ENCODE measurements at places on chromosomes 12 and 14.

DNA sequence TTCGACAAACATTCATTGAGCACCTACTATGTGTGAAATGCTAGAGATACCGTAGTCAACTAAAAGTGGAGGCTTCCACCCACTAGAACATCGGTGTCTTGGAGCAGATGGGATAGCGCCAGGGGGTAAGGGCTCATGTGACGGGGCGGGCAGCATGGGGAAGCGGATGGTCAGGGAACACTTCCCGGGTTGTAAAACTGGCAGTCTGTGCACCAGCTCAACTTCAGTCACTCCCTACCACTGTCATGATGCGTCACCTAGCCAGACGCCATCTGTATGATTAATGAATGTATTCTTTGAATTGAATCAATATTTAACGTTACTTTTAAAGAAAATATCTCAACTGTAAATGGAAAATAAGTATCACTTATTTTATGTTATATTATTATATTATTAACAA is 93.5 kb downstream of the PIWIL1 start:
- no peak for DNase-seq

DNA sequence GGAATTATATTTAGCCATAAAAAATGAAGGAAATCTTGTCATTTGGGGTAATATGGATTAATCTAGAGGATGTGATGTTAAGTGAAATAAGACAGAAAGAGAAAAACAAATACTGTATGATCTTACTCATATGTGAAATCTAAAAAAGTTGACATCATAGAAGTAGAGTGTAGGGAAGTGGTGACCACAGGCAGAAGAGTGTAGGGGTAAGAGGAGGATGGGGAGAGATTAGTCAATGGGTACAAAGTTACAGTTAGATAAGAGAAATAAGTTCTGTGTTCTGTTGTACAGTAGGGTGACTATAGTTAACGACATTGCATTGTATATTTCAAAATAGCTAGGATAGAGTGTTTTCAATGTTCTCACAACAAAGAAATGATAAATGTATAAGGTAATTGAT is 87.0 kb downstream of the TSHR start:
- DNase-seq: no peak

GRCh38 chr14:70359076-70359424 is 433 bp downstream of the COX16 start:
- DNase-seq: no peak

DNA sequence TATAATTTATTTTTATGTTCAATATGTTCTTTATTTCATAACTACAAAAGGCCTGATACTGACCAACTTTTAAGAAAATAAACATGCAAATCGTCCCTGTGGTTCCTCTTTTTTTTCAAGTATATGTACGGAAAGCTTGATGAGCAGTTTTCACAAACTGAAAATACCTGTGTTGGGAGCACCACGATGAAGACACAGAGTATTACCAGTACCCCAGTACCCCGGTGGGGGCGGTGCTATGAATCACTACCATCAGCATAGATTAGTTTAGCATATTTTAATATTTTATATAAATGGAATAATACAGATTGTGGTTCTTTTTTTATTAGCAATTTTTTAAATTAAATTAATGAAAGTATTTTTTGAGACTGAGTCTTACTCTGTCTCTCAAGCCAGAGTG is 7.0 kb downstream of the B4GALNT3 start:
- no peak for DNase-seq

- no peak for DNase-seq
These were observed 28.5 kb downstream of the RGS6 start for GRCh38 chr14:71960494-71961353.

DNA sequence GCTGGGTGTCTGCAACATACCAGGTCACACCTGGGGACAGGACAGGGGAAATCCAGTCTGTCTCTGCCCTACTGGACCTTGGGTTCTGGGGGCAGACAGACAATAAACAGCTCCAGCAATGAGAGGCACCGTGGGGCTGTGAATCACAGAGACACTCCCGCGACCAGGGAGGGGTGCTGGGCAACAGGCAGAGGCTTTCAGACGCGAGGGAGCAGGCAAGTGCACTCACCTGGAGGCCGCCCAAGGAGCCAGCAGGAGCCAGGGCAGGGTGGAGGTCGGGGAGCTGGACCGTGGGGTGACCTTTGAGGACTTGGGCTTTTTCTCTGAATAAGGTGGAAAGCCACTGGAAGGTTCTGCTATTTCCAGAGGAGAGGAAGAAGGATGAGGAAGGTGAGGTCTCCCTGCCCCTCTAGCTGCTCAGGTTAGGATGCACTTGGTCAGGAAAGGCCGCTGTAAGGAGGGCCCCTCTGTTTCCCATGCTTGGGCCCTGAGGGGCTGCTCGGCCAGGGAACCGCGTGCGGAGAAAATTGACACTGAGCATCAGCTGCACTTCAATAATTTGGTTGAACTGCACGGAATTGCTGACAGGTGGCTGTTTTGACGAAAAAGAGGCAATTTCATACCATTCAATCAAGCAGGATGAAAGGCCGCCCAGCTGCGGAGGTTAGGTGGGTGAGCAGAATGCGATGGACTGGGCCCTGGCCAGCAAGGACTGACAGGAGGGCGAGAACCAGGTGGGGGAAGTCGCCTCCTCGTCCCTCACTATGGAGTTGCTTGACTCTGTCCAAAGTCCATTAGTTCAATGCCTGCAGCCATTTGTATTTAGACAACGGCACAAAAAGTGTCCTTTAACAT is 42.2 kb downstream of the JAG2 start:
- no peak for DNase-seq

DNA sequence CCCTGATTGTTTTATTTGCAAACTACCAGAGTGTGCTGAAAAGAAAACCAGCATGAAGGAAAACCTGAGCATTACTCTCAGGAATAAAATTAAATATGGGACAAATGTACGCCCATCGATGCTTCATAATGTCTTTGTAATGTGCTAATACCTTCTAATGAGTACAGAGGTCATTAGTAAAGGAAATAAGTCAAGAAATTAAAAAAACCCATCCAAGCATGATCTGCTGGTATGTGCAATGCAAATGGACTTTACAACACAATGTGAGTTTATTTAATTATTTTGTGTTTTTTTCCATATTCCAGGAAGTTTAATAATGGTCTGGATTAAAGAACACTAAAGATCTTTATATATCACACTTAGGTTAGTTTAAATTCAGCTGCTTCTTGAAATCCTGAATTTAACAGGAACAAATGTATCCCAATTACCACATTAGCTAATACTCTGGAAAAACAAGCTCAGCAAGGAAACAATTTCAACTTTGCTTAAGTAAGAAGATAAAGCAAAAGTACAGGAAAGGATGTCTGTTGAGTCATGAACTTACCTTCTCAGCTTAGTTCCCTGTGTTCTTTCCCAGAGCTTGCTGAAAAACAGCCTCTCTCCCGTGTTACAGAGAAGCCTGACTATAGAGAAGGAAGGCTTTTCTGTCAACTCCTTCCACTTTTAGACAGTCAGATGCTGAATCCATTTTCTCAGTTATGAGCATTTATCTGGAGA is 179.3 kb upstream of the TMEM260 start:
- no peak for DNase-seq

DNA sequence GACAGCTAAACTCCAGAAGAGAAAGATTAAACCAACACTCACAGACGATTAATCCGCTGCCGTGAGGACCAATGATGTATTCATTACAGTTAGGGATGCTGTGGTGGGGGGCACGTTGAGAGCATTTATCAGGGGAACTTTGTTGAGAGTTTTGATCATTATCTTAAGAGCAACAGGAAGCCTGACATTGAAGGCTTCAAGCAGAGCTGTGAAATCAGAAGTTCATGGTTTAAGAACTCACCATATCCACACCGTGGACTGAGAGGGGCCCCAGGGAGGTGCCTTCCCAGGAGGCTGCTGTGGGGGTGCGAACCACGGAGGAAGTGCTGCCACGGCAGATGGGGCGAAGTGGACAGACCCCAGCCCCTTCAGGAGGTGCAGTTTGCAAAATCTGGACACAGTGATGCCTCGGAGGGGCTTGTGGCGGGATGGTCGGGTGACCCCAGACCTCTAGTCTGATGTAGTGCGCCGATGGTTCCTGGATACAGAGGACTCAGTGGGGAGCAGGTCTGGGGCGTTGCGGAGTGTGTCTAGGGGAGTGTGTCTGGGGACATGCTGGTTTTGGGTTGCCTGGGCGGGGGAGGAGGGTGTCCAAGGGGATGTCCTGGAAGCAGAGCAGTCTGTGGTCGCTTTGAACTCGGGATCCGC is 73.0 kb downstream of the DIO3 start:
- no peak for DNase-seq

- no peak for DNase-seq
These were observed 256.2 kb downstream of the DAD1 start for GRCh38 chr14:22332686-22333421.

DNA sequence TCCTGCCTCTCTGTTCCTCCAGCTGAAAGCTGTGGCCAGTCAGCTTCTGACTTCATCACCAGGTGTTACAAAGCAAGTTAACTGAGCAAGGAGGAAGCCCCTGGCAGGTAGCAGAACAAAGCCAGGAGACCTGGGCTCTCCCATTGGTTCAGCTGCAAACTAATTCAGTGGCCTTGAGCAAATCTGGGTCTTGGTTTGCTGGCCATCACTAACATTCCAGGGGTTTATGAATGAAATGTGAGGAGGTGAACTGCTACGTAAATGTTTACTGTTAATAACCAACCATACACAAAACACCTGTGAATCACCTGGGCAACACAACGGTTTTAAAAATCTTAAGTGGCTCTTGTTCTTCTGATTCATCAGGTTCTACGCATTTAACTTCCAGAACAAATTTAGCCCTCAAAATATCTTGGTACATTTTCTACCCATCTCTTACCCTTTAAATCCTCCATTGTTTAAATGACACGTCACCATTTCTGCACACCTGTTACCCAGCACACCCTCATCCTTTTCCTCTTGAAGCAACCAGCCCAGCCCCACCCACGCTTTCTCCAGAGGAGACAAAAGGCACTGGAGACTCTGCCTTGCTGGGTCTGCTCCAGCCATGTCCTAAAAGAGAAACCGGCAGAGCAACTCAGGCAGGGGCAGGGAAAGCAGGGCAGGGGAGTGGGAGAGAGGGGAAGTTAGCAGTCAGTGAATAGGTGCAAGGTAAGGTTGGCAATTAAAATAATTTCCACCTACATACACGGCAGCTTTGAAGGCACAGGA is 49.3 kb upstream of the TSPAN11 start:
- no peak for DNase-seq
